Activated T-helper 9 cell treated with anti-CD3 and anti-CD28 coated beads, Interleukin-2, amount 50 U/mL, for 16 hours (primary cell): ENCODE measurements at places on chromosomes 2 and 18.

GRCh38 chr18:9803698-9804516 lies 81.9 kb upstream of the TXNDC2 start:
- no peak for DNase-seq

- no peak for DNase-seq
Observed at GRCh38 chr2:193382583-193382982, 1187.8 kb upstream of the TMEFF2 start.

DNA sequence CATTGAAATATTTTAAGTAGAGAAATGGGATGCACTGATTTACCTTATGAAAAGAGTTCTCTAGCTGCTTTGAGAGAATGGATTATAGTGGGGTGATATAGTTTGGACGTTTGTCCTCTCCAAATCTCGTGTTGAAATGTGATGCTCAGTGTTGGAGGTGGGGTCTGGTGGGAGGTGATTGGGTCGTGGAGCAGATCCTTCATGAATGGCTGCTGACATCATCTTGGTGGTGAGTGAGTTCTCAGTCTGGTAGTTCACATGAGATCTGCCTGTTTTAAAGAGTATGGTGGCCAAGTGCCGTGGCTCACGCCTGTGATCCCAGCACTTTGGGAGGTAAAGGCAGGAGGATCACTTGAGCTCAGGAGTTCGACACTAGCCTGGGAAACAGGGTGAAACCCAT lies 58.7 kb upstream of the SH3RF3 start:
- no peak for DNase-seq

GRCh38 chr2:45040786-45041185 lies 31.5 kb upstream of the SIX2 start:
- no peak for DNase-seq

- DNase-seq = no peak
Observed at GRCh38 chr2:130251873-130252620, 53.8 kb upstream of the TUBA3E start.

DNA sequence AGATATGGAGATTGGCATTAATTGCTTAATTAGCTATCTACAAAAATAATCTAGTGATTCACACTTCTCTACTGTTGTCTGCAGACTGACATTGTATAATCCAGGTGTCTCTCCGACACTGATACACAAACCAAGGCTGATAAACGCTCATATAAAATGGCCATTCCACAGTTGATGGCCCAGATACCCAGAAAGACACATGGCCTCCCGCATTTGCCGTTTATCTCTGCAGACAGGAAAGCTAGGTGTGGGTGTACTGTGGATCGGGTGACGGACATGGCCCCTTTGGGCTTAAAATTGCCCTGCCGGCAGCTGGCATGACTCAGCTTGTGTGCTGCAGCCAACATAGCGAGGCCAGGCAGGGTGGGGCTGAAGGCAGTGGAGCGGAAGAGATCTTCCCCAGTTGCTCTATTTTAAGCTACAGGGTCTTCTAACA lies 18.5 kb downstream of the PMAIP1 start:
- no peak for DNase-seq

DNA sequence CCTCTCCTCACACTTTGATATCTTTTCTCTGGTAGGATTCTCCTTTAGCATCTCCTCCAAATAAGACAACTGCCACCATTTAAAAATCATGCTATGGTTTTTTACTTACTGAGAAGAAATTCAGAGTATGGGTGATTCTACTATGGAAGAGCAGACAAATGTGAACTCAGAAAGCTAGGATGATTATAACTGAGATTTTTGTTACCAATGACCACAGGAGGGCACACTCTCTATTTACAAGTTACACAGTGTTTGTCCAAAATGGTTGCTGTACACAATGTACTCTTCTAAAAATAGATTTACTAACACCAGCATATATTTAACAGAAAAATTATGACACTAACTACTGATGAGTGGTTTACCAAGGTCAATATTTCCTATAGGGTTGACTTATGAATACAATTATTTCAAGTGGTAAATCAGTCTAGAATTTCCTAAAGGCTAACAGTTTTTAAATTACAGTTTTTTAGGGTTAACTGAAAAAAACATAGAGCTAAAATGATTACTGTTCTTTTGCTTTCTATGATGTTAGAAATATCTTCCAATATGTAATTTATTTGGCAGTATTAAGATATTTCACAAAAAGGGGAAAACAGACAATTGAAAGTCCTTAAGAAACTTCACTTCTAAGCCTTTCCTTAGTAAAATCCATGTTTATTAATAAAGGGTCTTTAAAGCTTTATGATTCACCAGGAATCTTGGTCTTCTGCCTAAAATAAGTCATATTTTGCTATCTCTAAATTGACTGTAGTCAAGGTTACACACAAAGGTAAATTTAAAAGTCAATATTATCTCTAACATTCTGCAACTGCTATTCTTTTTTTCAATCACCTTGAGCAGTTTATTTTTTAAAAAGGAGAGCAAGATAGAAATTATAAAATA lies 57.2 kb downstream of the MAP4K3 start:
- no peak for DNase-seq

DNA sequence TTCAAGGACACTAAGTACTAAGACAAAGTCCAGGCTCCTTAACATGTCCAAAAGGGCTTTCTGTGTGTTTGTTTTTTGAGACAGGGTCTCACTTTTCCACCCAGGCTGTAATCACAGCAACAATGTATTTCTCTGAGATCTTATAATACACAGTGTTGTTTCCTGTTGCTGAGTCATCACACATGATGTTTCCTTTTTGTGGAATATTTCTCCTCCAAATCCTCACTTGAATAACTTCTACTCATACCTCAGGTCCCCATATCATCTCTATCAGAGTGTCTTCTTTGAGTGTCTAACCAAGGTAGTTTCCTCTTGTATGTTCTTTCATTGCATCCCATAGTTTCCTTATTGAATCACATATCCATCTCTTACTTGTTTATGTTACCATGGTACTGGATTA lies 632.0 kb upstream of the PIK3C3 start:
- DNase-seq = no peak

DNA sequence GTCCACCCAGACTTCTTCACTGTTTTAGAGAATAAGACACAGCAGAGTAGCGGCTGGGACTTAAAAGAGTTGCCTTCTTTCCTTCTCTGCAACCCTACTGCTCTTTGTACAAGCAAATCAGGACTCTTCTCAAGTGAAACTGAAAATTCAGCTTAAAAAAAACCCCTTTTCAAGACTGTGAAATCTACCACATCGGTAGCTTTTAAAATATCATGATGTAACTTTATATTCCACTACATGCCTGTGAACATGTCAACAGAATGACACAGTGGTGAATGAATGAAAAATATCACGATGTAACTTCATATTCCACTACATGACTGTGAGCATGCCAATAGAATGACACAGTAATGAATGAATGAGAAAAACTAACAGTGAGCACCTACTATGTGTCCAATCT lies 53.4 kb downstream of the TCF4 start:
- DNase-seq = no peak

DNA sequence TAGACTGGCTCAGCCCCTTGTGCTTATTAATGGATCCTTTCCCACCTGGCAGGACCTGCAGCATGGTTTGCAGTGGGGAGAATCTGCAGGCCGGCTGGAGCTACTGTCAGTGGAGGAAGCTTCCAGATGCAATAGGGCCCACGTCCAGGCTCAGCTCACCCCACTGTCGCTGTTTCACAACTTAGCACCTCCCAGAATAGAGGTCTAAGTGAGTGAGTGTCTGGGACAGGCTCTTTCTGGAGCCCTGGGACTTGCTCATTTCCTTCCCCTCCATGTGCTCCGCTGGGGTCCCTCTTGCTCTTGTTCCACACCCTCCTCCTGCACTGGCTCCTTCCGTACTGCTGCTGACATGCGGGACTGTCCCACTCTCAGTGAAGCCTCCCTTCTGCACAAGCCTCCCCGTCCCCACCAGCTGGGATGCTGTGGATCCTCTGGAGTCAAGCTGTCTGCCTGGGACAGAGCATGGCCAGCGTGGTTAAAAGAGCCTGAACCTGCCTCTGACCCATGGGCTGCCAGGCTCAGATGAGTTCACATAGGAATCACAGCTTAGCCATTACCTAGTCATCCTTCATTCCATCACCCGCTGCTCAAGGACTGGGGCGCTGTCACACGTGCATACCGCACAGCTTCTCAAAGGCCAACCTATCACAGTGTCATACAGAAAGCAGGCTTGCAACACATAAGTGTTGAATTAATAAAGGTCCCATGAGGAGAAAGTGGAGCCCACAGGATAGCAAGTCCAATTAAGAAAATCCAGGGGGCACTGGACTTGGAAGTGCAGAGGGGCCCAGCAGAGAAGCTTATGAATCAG lies 135.9 kb downstream of the ACKR3 start:
- DNase-seq = no peak

- no peak for DNase-seq
Observed at GRCh38 chr18:79579807-79580497, 99.7 kb upstream of the CTDP1 start.

DNA sequence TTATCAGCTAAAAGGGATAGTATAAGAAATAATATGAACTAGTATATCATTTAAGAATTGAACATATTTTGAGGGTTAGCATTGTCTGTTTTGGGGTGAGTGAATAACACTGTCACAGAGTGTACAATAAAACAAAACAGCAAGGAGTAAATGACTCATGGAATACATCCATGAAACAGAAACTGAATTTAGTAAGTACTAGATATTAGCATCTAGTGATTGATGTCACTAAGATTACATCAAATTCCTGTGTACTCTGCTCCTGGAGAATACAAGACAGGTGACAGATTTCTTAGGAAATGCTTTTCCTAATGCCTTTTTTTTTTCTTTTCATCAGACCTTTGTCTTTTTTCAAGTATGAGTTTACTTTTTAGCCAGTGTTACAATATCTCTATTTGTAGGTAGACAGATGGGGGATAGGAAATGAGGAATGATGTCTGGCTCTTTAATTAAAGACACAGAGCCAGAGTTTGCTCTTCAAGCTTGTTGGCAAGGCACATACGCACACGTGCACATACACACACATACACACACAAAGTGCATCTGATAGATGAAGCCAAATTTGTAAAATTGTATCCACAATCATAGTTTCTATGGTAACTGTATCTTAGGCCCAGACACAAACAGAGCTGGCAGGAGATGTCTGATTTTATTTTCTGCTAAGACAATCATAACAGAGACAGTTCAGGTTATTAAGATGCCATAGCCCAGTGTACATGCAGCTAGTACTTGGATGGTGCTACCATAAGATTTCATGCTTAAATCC lies 138.2 kb upstream of the NRP2 start:
- DNase-seq = no peak

- no peak for DNase-seq
Observed at GRCh38 chr2:3430740-3431490, 51.4 kb downstream of the TRAPPC12 start.

DNA sequence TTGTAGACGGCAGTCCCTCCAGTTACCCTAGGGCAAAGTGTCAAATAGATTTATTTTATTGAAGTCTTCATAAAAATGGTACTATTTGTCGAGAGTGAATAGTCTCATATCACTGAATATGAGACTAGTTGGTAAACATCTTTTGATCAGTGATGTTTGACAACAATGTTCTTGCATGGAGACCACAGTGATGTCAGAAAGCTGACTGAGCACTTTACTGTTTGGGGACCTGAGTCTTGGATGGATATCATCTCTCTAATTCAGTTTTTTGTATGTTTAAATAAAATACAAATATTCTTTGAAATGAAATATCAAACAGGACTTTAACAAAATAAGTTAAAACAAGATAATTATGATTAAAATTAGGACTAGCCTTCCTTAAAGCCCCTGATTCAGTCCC lies 1315.4 kb upstream of the NRXN1 start:
- no peak for DNase-seq

DNA sequence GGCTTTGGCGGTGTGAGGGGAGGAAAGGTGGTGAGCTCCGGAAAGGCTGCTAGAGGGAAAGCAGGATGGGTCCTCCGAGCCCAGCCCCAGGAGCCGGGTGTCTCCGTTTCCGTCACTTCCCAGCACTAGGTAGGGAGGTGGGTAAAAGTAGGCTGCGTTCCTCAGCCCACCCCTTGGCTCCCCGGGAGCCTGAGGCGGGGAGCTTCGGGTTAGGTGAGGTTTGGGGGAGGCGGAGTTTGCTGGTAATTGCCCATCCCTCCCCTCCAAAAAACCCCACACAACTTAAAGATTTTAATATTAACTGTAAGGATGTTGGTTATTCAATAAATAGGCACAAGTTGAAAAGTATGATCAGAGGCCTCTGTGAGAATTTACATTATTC lies 552 bp upstream of the ATF2 start:
- no peak for DNase-seq

- DNase-seq = no peak
Observed at GRCh38 chr2:113692698-113693428, 63.6 kb downstream of the SLC35F5 start.

GRCh38 chr18:46402396-46402795 lies 254.6 kb downstream of the LOXHD1 start:
- DNase-seq = no peak

DNA sequence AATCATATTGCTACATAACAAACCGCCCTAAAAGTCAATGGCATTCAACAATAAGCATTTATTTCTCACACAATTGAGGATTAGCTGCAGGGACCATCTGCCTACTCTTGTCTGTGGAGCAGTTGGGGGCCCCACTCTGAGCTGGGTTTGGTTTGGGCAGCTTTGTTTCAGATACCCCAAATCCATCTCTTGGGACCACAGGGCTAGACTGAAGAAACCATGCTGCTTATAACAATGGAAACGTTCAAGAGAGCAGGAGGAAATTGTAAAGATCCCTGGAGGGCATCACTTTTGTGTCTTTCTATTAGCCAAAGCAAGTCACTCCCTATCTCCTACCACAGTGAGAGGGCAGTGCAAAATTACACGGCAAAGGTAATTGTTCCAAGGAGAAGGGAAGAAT lies 146.5 kb upstream of the MGAT5 start:
- no peak for DNase-seq

- no peak for DNase-seq
Observed at GRCh38 chr2:28137221-28137620, 246.7 kb downstream of the BABAM2 start.

- DNase-seq = no peak
Observed at GRCh38 chr2:46385786-46386577, 88.8 kb downstream of the EPAS1 start.

DNA sequence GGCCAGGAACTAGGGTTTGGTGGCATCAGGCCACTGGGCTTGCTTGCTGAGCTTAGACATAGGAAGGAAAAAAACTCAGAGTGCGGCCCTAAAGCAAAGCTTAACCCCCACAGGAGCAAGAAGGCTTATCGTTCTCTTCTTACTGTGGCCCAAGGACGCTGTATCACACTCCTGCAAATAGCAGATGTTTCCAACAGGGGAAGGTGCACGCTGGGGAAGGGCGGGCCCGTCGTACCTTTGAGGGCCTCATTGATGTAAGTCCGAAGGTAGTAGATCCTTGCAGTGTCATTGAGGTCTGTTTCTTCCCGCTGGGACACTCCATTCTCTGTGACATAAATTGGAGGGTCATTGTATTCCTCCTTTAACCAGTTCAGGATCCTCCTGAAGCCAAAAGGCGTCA lies 46.6 kb downstream of the LCT start:
- DNase-seq = no peak

DNA sequence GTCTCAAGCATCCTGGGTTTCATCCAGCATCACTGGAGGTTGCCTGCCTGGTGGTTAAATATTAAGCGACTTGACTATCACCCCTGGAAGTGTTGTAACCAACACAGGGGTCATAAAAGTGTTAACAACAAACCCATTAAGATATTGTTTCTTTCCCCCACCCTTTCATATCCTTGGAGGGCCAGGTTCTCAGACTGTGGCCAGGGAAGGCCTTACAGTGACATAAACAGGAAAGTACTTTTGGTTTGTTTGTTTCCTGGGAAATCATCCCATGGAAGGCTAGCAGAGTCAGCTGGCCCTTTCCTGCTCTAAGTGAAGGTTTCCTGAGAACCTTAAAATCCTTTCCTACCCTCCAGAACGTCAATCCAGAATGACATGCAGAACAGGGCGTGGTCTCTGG lies 160.9 kb downstream of the CLIP4 start:
- DNase-seq = no peak
